BE2C (cell line): ENCODE measurements at places on chromosomes 13 and 19.

DNA sequence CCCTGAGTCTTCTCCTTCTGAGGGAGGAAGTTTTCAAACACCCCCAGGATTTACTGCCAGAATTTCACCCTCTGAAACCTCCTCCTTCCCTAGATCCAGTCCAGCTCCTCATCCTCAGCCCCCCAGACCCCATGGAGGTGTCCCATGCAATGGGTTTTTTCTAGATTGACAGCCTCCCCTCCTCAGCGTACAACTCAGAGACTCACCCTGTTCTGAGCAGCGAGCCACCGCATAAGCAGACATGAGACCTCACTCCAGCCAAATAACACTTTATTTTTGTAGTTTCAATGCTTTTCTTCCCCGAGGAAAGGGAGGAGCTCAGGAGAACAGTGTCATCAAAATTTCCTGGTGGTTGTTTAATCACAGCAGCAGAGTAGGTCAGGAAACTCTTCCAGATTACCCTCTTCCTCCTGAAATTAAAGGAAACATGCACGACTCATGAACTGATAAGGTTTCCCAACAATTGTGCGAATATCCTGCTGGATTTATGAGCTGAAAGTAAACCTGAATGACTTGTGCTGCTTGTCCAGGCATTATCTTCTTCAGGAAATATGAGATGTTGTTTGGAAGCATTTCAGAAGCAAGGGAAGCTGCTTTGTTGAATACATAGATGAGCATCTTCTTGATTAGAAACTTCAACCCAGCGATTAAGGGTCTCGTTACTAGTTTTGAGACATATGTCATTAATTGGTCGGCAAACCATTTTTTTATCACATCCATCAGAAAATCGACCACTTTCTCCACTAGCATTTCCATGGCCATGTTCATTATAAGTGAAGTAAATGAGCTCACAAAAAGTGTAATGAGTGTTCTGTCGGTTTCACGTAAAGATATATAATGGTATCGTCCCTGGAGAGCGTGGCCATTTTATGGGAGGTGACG lies 36.2 kb downstream of the ERICH4 start:
- DNase-seq: no peak

GRCh38 chr19:35231956-35232645 lies 3.6 kb upstream of the FAM187B start:
- no peak for DNase-seq

GRCh38 chr19:34480491-34480890 lies 1.1 kb upstream of the WTIP start:
- no peak for DNase-seq

DNA sequence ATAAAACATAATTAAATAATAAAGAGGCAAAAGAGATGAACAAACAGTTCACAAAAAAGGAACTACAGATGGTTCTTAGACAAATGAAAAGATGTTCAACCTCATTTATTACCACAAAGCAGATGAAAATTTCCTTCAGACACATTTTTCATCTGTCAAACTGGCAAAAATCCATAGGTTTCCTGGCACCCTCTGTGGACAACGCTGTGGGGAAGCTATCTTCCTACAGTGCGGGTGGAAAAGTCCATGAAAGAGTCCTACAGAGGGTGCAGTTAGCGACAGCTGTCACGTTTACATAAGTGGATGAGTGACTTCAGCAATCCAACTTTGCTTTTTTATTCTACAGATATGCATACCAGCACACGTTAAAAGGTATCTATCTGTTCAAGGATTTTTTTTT lies 30.3 kb upstream of the PDCD5 start:
- DNase-seq: no peak

- DNase-seq: no peak
Observed at GRCh38 chr13:101150998-101151397, 265.3 kb downstream of the NALCN start.

GRCh38 chr13:67443923-67444322 lies 213.8 kb upstream of the PCDH9 start:
- no peak for DNase-seq

DNA sequence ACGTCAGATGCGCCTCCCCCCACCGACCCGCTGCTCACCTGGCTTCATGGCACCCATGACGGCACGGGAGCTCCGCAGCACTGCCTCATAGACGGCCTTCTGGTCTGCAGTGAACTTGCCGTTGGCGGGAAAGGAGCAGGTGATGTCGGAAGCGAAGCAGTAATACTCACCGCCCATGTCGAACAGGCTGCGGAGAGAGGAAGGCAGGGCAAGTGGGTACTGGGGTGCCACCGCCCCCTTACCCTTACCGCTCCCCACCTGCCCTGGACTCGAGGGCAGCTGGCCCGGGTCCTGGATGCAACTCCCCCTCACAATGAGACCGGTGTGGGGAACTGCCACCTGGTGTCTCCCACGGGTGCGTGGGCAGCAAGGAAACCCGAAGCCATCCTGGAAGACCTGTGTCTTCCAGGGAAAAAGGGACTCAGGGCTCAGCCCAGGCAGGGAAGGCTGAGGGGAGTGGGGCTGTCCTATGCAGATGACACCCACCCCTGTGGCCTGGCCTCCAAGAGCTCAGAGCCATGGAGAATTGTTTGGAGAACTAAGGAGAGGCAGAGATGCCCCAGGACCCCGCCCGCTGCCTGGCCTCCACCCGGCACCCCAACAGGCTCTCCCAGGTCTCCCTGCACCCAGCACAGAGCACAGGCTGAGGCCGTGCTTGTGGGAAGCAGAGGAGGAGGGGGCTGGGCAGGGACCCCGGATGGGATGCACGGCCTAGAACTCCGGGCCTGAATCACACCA lies 28.3 kb downstream of the CEBPG start:
- DNase-seq: no peak

GRCh38 chr13:44692173-44692713 lies 116.1 kb upstream of the TSC22D1 start:
- no peak for DNase-seq

GRCh38 chr13:50198508-50198907 lies 183.3 kb downstream of the KCNRG start:
- peak; percentile 60 for DNase-seq

DNA sequence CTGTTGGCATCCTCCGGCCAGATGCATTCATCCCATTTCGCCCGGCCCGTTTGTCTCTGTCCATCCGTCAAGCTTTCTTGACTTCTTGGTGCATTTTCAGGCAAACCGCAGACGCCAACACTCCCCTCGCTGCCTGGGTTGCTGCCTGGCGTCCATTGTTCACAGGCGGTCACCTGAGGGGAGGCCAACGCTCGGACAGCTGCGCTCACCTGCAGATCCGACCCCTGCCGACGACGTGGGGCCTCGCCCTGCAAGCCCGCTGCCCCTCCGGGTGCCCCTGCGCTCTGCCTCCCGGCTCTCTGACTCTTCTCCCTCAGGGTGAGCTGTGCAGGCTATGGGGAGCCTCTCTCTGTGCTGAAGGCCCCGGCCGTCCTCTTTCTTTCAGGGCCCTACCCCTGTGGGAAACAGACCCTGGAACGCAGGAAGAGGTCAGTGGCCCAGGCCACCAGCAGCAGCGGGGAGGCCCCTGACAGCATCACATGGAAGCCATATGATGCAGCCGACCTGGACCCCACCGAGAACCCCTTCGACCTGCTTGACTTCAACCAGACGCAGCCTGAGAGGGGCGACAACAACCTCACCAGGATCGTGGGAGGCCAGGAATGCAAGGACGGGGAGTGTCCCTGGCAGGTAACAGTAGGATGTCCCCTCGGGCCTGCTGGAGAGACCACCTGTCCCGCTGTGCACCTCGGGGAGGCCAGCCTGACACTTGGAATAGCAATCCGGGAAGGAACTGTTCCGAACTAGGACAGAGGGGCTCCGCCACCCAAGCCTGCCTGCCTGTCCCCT lies 14.8 kb upstream of the PROZ start:
- DNase-seq: no peak

- DNase-seq: peak; percentile 26
Observed at GRCh38 chr13:102132777-102133295, 269.0 kb downstream of the FGF14 start.

- no peak for DNase-seq
Observed at GRCh38 chr19:1155352-1156304, 18.4 kb downstream of the SBNO2 start.
